ENCODE measurements at places on chromosomes 7 and 10.
A peak's percentile ranks its signal among the peaks of the same experiment; 100 is the strongest.

DNA sequence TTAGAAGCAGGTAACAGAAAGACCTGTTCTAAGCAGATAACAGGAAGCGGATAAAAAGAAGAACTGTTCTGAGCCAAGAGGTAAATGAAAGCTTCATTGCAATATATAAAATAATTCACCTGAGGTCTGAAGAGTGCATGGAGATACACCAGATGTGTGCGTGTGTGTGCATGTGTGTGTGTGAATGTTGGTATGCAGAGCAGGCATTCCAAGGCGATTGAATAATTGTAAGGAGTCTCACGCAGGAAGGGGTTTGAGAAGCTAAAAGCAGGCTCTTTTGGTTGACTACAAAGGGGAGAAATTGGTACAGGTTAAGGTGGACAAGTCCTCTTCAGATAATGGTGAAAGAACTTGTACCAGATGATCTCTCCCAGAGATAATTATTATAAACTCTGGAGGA lies 450.6 kb downstream of the DNAJB9 start:
- DNase-seq, result no peak

DNA sequence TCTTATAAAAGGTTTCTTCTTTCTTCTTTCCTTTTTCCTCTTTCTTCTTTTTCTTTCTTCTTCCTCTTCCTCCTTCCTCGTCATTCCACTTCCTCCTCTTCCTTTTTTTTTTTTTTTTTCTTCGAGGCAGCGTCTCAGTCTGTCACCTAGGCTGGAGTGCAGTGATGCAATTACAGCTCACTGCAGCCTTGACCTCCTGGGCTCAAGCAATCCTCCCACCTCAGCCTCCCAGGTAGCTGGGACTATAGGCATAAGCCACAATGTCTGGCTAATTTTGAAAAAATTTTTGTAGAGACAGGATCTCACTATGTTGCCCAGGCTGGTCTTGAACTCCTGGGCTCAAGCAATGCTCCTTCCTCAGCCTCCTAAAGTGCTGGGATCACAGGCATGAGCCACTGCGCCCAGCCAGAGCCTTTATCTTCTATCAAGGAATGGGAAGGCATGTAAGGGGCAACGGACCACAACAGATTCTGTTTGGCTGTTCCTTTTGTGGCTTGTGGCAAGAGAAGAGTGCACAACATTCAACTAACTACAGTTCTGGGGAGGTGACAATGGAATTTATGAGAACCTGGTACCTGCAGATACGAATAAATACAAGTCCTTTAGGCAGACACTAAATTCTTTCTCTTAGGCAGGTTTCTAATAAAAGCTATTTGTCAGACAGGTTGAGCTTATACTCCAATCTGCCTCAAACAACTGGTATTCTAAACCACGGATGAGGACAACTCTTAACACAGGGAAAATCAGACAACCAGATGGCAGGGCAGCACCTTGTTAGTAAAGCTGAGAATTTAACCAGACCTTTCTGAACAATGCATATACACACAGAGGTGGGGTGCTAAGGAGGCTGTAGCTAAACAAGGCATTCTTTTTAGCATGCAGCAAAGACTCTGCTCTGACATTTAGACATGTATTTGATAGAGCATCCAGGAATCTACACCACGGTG lies 100.3 kb downstream of the DOCK4 start:
- no peak for DNase-seq

DNA sequence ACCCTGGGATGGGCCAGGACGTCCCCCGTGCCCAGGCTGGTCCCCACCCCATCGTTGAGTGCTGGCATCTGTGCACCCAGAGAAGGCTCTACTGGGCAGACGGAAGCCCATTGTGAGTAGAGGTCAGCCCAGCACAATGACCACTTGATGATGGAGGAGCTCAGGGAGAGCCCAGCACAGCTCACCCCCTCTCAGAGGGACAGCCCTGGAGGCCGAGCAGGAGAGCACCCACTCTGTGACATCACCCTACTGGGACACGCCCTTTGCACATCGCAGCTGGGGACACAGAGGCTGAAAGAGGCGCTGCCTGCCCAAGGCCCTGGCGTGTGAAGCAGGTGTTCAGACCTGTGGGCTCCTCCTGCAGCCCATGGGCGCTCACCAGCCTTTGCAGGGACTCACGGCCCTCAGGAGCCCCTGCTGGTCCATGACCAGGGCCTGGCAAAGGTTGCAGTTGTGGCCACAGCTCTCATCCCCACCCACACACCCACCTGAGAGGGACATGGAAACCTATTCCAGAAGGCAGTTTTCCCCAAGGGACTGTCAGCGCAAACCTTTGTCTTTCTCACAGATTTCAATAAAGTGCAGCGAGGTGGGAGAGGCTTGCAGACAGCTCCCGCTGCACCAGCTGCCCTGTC lies 67.2 kb upstream of the PPP2R2D start:
- DNase-seq, result no peak

- DNase-seq, result no peak
Observed at GRCh38 chr10:133157662-133158436, 2.2 kb upstream of the KNDC1 start.

DNA sequence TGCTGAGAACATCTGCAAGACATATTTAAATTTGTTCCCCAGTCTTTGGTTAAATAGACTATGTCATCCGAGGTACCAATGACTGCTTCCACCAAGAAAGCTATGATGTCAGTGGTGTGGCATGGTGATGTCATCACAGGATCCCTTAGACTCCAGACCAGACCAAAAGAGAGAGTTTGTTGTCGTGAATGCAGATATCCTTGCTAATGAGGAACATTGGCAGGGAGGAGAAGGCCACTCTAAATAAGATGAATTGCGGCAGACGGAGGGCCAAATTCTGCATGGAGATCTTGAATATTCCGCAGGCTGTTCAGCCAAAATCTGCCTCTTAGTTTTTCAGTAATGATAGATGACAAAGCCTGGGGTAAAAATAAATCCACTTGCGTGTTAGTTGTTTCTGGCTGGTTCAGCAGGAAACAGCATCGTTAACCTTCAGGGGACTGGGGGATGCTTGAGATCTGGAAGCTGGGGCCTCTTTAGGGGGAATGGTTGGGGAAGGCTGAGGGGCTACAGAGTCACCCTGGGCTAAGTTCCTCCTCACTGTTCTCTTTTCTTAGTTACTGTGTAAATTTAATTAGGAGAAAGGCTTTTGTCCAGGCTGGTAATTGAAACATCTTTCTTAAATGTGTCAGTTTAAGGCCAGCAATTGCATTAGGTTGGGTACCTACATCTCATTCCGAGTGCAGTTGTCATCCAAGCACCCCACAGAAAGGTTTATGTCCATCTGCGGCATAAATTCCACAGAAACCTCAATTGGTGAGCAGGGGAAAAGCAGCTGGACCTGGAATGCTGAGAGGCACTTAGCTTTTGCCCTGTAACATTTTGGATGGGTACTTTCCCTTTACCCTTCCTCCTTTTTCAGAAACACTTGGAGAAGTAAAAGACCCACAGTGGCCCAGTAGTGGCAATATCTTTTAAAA lies 11.6 kb upstream of the CAMK1D start:
- no peak for DNase-seq

- no peak for DNase-seq
Observed at GRCh38 chr7:136049117-136049516, 72.0 kb upstream of the MTPN start.

DNA sequence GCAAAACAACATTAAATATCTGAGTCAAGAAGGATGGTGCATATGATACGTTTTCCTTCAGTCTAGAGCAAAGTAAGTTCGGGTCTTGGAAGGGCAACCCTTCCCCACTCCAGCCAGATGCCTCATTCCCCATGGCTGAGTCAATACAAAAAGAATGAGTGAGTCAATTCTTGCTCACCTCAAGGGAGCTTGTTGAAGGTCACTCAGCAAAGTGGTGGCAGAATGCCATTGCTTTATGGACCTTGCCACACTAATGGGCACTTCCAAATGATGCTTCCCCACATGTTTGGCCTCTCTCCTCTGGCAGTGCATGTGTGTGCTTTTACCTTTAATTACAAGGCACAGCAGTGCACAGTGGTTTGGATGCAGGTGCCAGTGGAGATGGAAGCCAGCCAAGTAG lies 296.5 kb downstream of the SORCS3 start:
- DNase-seq, result peak; percentile 53

Measured in fibroblast of skin of left quadriceps (primary cell).